Mammary microvascular endothelial cell (primary cell): ENCODE measurements at places on chromosomes 6 and 20. TPM values are rescaled to one million over a fixed set of nuclear protein-coding genes. Genes with fewer than 3 reads are reported as not detected.

LYRM2 gene
- 23.1 and 30.8 TPM in 2 replicates for total RNA-seq

MOXD1 gene
- 0.05 and 0.07 TPM in 2 replicates for total RNA-seq

BFSP1 gene
- 3.3 and 8.7 TPM in 2 replicates for total RNA-seq

HECA gene
- total RNA-seq: 14.8 and 17.2 TPM in 2 replicates

LGSN gene
- not detected in 2 replicates for total RNA-seq

SMIM13 gene
- total RNA-seq: 12.6 and 17.5 TPM in 2 replicates

LY6G5C gene
- total RNA-seq: 2.5 and 3.3 TPM in 2 replicates
